Dorsolateral prefrontal cortex (tissue), 122 donors: ENCODE measurements at places on chromosomes 2 and 18.

DNA sequence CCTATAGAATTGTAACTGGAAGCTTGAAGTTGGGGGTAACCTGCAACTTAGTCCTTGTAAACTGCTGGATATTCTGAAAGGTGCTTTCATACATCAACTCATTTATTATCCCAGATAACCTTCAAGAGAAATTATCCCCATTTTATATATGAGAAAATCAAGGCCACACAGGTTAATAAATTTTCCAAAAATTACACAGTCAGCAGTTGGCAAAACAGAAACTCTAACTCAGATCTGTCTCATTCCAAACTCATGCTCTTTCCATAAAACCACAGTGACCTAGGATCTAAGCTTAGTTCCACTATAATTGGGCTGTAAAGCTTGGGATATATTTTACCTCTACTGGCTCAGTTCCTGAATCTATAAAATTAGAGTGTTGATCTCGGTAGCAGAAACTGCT lies 167.6 kb upstream of the DDX18 start:
- no peak for DNase-seq

DNA sequence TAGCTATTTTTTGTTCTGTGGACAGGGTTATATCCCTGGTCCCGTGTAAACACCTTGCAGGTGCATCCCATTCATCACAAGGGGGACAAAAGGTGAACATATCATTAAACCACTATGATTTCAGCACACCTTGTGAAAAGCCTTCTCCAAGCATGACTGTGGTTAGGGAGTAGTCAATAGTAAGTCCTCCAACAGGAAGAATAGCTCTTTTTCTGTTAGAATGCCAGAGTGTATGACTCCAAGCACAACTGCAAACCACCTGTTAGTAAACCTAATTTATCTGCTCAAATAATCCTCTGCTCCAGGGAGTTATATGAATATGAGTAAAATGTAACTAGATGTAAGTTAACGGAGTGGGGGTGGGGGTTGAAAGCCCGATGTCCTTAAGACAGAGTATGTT lies 240.5 kb downstream of the AGPS start:
- no peak for DNase-seq

GRCh38 chr2:241454837-241455485 lies 53.4 kb downstream of the STK25 start:
- no peak for DNase-seq

DNA sequence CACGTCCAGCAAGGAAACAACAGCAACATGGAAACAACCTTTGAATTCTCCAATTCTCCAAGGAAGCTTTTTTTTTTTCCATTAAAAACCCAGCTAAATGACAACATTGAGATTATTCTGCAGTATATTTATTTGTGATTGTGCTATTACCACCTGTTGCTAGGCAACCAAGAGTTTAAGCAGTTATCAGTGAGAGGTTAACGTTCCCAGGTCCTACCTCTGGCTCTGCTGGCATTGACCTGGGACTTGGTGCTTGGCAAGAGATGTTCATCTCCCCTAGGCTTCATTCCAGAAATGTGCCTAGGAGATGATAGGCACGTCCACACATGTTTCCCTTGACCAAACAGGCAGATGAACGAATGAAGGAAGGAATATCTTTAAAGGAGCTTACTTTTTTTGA lies 157.0 kb downstream of the TDRD15 start:
- DNase-seq = no peak

- no peak for DNase-seq
Observed at GRCh38 chr2:101770726-101771125, 73.2 kb downstream of the MAP4K4 start.

GRCh38 chr2:43226558-43226954 lies at the start of gene ZFP36L2:
Gene ZFP36L2, minus strand, starts transcription at chr2:43226606. Its CDS starts 291 bp downstream, at chr2:43226315.
- DNase-seq = peak; percentile 71

GRCh38 chr2:118223992-118224894 lies 136.0 kb downstream of the INSIG2 start:
- DNase-seq = no peak

DNA sequence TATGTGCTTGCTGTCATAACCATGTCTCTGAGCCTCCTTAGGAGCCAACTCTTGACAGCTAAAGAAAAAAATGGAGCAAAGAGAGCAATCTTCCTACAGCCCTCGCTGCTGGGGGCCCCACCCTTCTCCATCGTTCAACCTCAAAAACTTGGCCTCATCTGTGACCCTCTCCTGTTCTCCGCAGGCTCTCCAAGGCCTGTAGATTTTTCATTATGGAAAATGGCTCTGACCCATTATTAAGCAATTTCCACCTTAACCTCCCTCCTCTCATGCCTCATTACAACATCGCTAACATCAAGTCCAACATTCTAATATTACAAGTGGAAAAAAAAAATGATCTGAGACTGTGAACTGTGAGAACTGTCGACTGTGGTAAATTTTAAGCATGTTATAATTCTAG lies 98.7 kb downstream of the SLC8A1 start:
- DNase-seq = no peak

DNA sequence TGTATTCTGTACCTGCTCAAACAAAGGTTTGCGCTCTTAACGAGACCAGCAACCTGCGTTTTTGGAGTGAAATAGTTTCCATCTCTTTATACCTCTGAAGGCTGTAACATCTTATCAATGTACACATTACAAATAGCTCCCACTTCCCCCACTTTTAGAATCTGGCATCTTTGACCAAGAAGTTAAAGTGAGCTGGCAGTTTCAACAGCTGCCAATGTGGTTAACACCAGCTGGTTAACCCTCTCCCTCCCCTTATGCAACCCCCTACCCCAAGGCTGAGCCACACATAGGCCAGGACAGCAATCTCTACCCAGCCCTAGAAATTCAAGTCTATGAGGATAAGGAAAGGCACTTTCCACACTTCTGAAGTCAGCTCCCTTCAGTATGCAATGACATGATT lies 2.2 kb upstream of the SERTAD2 start:
- no peak for DNase-seq

DNA sequence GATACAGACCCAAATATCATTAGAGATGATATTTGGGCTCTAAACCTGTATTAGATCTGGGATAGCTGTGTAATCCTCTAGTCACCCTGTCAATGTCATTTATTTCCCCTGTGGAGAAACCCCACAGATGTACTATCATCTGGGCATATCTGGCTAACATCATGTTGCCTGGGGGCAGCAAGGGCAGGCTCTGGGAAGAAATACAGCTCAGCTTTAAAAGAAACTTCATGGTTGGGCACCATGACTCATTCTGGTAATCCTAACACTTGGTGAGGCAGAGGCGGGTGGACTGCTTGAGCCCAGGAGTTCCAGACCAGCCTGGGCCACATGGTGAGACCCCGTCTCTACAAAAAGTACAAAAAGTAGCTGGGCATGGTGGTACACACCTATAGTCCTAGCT lies 282.5 kb downstream of the SLC8A1 start:
- DNase-seq = no peak

DNA sequence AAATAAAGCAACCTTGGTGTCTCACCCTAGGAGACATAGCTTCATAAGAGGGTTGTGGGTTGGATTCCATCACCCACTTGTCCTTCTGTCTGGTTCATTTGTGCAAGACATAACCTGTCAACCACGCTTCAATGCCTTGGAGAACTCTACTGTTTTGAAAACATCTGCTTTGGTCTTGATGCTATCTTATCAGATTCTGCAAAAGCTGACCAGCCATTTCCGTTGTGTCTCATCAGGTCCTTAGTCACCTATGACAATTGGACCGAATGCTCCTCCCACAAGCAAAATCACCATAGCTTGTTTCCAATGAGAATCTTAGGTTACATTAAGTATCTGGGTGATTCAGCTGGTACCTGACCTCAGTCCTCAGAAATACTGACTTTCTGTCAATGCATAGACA lies 35.4 kb downstream of the STAT4 start:
- no peak for DNase-seq

GRCh38 chr2:118250001-118250400 lies 161.7 kb downstream of the INSIG2 start:
- no peak for DNase-seq

DNA sequence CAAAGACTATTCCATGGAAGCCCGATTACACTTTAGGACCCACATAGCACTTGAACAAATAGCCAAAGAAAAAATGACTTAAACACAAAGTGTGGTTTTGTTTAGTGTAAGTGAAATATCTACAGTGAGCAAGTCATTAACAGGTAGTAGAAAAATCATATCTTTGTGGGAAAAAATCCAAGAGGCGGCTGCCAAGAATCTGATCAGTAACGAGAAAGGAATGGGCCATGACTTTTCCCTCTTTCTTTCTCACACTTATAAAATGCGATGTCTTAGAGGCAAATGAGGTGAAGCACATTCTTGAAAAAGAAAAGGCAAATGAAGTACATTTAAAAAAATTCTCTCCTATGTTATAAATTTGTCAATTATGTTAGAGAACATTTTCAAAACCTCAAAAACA lies 12.9 kb upstream of the GEMIN6 start:
- DNase-seq = no peak

- DNase-seq = no peak
Observed at GRCh38 chr2:180524499-180524898, 455.9 kb upstream of the UBE2E3 start.

GRCh38 chr2:217972037-217972436 lies 30.8 kb downstream of the TNS1 start:
- no peak for DNase-seq

- DNase-seq = no peak
Observed at GRCh38 chr18:54215069-54215468, 9.4 kb downstream of the MBD2 start.

- DNase-seq = no peak
Observed at GRCh38 chr2:171308280-171309054, 125.3 kb downstream of the METTL8 start.

DNA sequence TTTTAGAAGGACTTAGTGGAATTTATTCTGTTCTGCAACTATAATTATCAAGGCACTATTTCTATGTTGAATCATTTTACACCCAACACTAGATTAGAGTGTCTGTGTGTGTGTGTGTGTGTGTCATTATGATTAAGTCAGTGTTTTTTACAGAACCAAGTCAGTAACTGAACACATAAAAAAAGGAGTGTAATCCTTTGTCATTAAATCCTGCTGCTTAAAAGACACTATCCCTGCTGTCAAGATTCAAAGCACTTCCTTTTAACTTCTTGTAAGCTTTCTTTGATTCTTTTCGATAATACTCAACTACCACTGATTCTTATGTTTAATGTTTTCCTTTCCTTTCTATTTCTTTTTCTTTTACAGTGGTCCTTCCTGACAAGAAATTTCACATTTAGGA lies 306.7 kb downstream of the ZNF804A start:
- DNase-seq = no peak

- DNase-seq = no peak
Observed at GRCh38 chr2:170047331-170048065, 130.4 kb upstream of the MYO3B start.

DNA sequence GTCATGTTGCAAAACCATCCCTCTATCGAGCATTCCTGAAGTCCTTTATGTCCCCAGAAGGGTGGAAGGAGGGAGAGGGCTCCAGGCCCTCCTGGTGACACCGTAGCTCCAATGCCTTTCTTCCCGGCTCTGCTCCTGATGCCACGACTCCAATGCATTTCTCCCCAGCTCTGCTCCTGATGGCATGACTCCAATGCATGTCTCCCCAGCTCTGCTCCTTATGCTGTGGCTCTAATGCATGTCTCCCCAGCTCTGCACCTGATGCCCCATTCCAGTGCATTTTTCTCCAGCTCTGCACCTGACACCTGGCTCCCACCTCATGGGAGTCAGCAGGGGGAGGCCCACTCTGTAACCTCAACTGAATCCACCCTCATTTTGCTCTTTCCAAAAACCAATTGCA lies 153.0 kb upstream of the SALL3 start:
- DNase-seq = no peak

GRCh38 chr2:19688059-19688458 lies 213.7 kb downstream of the TTC32 start:
- no peak for DNase-seq

GRCh38 chr2:221050020-221050795 lies 521.9 kb downstream of the EPHA4 start:
- no peak for DNase-seq

DNA sequence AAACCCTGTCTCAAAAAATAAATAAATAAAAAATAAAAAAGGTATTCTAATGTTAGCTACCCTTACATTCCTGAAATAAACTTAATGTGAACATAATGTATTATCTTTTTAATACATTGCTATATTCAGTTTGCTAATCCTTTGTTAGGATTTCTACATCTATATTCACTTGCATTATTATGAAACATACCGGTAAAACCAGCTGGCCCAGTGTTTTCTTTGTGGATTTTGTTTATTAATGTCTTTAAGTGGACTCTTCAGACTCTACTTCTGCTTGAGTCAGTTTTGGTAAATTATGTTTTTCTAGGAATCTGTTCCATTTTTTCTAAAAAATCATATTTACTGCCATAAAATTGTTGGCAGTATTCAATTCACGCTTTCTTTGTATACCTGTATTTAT lies 34.5 kb downstream of the PTPN2 start:
- no peak for DNase-seq

- DNase-seq = no peak
Observed at GRCh38 chr2:104909317-104909716, 55.4 kb downstream of the POU3F3 start.

- no peak for DNase-seq
Observed at GRCh38 chr2:191030521-191031154, 16.7 kb upstream of the STAT1 start.

GRCh38 chr2:181686576-181687185 lies 6.4 kb upstream of the NEUROD1 start:
- no peak for DNase-seq

- no peak for DNase-seq
Observed at GRCh38 chr2:40199771-40200170, 252.1 kb downstream of the SLC8A1 start.

GRCh38 chr2:24768013-24768412 lies 25.2 kb downstream of the PTRHD1 start:
- DNase-seq = no peak

DNA sequence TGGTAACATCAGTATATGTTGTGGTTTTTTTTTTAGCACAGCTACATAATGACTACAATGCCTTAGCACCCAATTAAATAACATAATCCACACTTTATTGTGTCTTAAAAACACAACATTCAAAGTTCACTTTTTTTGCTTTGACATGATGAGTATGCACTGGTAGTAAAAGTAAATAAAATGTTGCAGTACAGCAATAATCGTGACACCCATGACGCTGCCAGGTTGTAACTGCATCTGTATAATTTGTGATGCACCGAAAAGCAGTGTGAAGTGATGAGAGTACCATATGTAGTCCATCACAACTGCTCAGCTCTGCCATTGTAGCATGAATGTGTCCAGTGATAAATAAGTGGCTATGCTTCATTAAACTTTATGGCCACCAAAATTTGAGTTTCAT lies 15.7 kb downstream of the PPP1CB start:
- DNase-seq = no peak

GRCh38 chr2:104844807-104845551 lies 8.9 kb upstream of the POU3F3 start:
- peak; percentile 58 for DNase-seq

GRCh38 chr2:46232860-46233259 lies 64.3 kb upstream of the EPAS1 start:
- DNase-seq = no peak

DNA sequence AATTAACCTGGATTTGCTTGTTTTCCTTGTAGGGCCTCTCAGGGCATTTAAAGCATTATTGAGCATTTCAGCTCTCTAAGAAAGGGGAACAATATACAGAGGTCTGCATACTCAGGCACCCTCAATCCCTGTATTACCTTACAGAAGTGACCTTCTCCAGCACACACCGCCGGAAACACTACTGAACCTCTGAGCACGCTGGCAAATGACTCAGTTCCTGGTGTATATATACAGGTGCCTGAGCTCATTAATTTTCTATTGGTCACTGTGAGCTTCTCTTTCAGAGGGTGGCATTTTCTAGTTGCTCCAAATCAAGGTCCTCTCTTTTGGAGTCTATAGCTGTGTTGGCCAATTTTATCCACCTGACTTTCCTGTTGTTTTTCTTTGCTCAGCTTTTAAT lies 85.2 kb upstream of the COPS8 start:
- DNase-seq = no peak

GRCh38 chr18:74996996-74997395 lies 211.9 kb downstream of the PTGR3 start:
- no peak for DNase-seq
